ENCODE measurements at places on chromosomes 13 and 19.

DNA sequence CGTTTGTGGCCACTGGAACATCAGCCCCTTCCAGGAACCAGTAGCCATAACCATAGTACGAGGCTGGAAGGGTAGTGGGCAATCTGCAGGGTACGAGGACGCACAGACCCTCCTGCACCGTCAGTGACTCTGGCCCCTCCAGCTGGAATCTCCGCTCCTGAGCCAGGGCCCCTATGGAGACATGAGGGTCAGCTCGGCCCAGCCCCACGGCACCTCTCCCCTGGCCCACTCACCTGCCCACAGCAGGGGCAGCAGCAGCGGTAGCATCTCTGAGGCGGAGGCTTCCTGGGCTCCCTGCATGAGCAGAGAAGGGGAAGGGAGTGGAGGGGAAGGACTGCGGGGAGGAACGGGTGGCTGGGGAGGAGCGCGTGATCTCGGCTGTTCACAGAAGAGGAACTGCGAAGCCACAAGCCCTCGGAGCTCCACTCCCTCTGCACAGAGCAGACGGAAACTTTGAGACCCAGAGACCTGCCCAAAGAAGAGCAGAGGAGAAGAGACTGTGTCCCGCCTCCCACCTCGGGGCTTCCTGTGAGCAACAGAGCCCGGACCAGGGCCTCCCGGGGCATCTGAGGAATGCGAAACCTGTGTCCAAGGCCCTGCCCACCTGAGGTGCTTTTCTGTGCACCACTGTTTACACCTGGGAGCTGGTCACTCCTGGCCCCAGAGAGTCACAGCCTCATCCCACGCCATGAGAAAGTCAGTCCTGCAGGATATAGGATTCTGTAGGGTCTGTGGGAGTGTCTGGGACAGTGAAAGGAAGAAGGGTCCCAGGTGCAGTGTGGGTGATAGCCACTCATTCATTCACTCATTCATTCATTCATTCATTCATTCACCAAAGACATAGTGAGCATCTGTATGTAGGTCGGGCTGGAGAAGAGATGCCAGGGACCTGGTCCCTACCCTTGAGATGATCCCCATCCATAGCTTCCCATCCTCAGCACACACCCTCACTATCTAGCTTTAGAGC, at the start of gene SIGLEC6:
TSS of gene SIGLEC6 (minus strand) at position 322 of the 967 bp plus-strand sequence. CDS start at position 300, 22 bp downstream.
- DNase-seq = no peak

DNA sequence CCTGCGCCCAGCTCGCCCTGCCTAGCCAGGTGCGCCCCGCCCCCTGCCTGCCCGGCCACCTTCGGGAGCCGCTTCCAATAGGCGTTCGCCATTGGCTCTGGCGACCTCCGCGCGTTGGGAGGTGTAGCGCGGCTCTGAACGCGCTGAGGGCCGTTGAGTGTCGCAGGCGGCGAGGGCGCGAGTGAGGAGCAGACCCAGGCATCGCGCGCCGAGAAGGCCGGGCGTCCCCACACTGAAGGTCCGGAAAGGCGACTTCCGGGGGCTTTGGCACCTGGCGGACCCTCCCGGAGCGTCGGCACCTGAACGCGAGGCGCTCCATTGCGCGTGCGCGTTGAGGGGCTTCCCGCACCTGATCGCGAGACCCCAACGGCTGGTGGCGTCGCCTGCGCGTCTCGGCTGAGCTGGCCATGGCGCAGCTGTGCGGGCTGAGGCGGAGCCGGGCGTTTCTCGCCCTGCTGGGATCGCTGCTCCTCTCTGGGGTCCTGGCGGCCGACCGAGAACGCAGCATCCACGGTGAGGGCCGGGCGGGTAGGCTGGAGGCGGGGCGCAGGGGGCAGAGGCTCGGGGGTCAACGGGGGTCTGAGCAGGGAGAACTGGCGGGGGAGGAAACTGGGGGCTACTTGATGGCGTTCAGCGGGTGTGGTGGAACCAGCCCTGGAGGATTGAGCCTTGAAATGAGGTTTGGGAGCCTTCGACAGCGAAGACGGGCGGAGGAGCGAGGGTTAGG, at the start of gene SPINT2:
TSS of gene SPINT2 (plus strand) at position 88 of the 727 bp plus-strand sequence. CDS start at position 408, 320 bp downstream.
- DNase-seq = no peak

GRCh38 chr13:76499891-76500290, 386.3 kb downstream of the KCTD12 start:
- DNase-seq = no peak

GRCh38 chr13:84139561-84140158, 257.4 kb upstream of the SLITRK1 start:
- DNase-seq = no peak

DNA sequence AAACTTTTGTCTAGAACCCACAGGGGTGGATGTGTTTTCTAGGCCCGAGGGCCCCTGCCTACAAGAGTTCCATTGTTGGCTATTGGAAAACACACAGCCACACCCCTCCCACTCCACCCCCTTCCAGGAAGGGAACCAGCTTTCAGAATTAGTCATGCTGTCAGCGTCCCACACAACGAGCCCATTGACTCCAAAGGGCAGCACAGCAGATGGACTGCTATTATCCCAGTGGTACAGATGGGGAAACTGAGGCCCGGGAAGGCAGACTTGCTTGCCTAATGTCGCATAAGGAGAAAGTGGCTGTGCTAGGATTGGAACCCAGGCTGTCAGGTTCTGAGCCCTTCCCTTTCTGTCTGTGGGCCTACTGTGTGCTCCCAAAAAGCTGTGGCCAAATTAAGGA, 8.1 kb upstream of the FXYD3 start:
- peak; percentile 39 for DNase-seq

- peak; percentile 37 for DNase-seq
Measured at GRCh38 chr19:42229855-42230351, 9.8 kb downstream of the ZNF526 start.

DNA sequence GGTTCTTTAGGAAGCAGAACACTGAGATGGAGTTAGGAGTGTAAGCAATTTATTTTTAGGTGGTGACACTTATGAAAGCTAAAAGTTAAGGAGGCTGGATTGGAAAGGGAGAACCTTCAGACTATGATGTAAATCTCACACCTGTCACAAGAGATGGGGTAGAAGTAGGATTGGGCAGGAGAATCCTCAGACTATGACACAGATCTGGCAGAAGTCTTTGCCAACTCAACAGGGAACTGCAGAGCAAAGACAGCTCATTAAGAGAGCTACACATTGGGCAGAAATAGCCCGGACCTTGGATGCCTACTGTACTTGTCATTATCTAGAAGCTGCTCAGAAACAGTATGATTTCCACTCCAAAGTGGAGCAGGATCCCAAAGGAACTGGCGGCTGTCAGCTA, 134.4 kb downstream of the DNAJC15 start:
- DNase-seq = peak; percentile 69

DNA sequence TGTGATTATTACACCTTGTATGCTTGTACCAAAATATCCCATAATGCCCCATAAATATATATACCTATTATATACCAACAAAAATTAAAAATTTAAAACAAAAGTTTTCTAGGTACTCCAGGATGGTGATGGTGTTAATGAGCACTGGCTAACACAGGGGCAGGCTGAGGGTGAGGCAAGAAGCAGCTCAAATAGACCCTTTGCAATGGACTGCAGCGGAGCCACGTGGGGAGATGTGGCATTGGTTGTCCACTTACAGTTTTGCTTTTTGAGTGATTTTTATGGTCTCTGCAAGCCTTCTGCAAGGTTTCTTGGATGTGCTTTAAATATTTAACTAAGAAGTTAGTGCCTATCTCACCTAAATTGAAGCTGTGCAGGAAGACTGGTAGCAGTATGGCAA, 132.9 kb downstream of the RAP2A start:
- DNase-seq = no peak

GRCh38 chr19:653425-653824, 9.6 kb downstream of the RNF126 start:
- no peak for DNase-seq

- DNase-seq = no peak
Measured at GRCh38 chr19:32702010-32702409, 10.4 kb downstream of the NUDT19 start.

- DNase-seq = peak; percentile 66
Measured at GRCh38 chr19:51710163-51710562, 13.6 kb downstream of the HAS1 start.

GRCh38 chr13:90068658-90069057, 1278.8 kb upstream of the MIR17HG start:
- DNase-seq = no peak

- no peak for DNase-seq
Measured at GRCh38 chr19:45470762-45471081, 2.9 kb downstream of the FOSB start.

DNA sequence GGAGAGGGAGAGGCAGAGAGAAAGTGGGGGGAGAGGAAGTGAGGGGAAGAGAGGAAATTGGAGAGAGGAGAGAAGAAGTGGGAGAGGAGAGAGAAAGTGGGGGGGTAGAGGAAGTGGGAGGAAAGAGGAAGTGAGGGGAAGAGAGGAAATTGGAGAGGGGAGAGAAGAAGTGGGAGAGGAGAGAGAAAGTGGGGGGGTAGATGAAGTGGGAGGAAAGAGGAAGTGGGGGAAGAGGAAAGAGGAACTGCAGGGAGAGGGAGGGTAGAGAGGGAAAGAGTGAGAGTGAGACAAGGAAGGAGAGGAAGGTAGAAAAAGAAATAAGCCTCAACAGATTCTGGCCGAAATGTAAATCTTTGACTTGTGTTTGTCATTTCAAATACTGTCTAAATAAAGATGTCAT, 146.6 kb downstream of the KLF12 start:
- DNase-seq = no peak

GRCh38 chr13:73000027-73000674, 58.7 kb upstream of the KLF5 start:
- DNase-seq = peak; percentile 25

DNA sequence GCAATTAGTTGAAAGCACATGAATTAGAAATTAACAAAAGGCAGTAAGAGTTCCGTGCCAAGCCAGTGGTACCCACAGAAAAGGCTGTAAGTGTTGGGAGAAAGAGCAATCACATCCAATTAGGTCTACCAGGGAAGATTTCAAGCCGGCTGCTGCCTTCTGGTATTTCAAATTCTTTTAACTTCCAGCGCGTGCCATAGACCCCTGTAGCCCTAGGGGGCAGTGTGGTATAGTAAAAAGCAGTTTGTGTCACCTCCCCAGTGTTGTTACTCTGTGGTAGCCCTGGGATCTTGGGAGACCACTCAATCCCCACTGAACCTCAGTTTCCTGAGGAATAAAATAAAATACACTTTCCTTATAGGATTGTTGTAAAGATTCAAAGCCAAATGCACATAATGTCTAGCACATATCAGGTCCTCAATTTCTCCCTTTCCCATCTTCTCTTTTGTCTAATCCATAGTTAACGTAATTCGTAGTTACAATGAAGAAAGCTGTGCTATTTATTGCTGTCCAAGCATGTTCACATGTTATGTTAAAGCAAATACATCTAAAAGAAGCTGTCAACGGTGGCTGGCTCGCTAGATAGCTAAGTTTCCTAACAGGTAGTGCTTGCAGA, 230.2 kb downstream of the TDRD3 start:
- DNase-seq = peak; percentile 20

DNA sequence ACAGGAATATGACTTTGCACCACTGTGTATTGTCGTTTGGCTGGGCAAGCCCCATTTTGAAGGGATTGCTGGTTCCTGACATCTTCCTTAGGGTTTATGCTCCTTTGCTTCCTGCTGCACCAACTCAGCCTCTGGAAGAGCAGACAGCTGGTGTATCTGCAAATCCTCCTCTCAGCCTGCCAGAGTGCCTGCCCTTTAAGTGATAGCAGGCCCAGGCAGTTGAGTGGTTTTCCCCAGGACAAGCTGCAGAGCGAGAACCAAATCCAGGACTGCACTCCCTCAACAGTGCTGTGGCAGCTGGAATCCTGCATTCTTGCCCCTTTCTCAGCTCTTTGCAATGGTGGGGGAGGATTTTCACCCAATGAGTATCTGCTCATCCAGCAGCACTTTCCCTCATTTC, 85.5 kb downstream of the ZNF429 start:
- no peak for DNase-seq

- DNase-seq = peak; percentile 66
Measured at GRCh38 chr13:48235341-48236135, 2.5 kb downstream of the ITM2B start.

GRCh38 chr13:20489185-20489820, 36.4 kb downstream of the CRYL1 start:
- DNase-seq = no peak

DNA sequence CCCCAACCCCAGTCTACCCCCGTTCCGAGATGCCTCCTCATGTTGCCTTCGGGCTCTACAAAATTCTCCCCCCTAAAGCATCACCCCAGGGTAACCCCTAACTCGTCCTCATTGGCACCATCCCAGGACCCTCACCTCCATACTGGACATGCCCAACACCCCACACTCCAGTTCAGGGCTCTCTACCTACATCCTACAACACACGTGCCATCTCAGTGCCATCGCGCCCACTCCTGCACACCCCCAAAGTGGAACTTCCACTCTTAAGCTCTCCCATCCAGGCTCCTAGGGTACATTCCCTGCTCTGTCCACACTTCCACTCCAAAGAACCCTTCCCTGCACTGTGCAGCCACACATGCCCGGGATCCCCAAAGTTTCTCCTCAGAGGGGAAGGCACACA, 827 bp upstream of the FKRP start:
- no peak for DNase-seq
